ENCODE measurements at places on chromosomes 7 and 10. TPM values are rescaled to one million over a fixed set of nuclear protein-coding genes. Genes with fewer than 3 reads are reported as not detected.

GRCh38 chr10:69575164-69575722 lies 2.0 kb upstream of the NEUROG3 start:
- DNase-seq, result no peak

DNA sequence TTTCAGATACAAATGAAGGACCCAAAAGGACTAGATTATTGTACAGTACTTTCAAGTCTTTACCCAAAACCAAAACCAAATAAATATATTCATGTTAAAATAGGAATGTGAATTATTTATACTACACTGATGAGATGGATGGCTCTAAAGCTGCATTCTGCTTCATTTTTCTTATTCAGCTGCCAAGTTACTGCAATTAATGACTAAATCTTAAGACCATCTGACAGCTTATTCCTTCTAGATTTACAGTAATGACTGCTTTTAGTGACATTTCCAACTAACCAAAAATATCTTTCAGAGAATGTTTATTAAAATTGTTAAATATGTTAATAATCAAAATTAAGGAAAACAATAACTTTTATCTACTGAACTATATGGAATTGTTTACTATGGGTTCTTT lies 20.9 kb downstream of the ENKUR start:
- DNase-seq, result no peak

DNA sequence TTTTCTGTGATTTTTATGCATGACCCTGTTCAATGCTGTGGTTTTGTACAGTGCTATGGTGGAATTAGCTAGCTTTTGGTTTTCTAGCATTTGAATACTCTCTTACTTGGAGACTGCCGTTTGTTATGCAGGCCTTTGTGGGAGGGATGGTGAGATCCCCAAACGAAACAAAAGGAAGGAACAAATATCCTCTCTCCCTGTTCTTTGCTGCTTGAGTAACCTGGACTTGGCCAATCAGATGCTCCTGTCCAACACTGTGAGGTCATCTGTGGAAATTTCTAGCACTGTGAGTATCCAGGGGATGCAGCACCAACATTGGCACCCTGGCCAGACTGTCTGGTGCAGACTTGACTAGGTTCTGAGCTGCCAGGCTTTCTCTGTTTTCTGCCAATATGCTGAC lies 314.4 kb downstream of the ANKRD30A start:
- DNase-seq, result no peak

GRCh38 chr7:34991938-34992840 lies 45.1 kb downstream of the DPY19L1 start:
- DNase-seq, result peak; percentile 56

- peak; percentile 44 for DNase-seq
Observed at GRCh38 chr10:100340948-100341847, 5.8 kb upstream of the SCD start.

DNA sequence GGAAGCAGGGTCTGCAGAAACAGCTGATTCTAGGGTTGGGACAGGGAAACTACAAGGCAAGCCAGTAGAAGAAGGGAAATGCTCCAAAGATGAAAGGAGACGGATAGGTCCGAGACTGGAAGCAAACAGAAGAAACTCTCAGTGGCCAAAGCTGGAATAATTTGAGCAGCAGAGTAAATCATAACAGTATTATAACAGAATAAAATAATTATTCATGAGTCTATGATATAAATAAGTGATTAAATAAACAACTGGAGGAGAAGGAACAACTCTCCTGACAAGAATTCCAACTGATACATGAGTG lies 27.6 kb downstream of the EZH2 start:
- DNase-seq, result no peak

- DNase-seq, result peak; percentile 12
Observed at GRCh38 chr7:103679151-103680132, 233.4 kb upstream of the SLC26A5 start.

DNA sequence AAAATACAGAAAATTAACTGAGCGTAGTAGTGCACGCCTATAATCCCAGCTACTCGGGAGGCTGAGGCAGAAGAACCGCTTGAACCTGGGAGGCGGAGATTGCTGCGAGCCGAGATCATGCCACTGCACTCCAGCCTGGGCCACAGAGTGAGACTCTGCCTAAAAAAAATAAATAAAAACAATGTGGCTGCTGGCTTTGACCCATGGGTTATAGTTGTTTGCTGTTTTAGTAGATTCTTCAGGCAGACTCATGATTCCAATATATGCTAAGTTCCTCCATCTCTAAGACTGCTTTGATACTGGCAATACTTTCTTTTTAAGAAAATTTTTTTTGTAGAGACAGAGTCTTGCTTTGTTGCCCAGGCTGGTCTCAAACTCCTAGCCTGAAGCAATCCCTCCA lies 8.4 kb downstream of the OLAH start:
- DNase-seq, result no peak

DNA sequence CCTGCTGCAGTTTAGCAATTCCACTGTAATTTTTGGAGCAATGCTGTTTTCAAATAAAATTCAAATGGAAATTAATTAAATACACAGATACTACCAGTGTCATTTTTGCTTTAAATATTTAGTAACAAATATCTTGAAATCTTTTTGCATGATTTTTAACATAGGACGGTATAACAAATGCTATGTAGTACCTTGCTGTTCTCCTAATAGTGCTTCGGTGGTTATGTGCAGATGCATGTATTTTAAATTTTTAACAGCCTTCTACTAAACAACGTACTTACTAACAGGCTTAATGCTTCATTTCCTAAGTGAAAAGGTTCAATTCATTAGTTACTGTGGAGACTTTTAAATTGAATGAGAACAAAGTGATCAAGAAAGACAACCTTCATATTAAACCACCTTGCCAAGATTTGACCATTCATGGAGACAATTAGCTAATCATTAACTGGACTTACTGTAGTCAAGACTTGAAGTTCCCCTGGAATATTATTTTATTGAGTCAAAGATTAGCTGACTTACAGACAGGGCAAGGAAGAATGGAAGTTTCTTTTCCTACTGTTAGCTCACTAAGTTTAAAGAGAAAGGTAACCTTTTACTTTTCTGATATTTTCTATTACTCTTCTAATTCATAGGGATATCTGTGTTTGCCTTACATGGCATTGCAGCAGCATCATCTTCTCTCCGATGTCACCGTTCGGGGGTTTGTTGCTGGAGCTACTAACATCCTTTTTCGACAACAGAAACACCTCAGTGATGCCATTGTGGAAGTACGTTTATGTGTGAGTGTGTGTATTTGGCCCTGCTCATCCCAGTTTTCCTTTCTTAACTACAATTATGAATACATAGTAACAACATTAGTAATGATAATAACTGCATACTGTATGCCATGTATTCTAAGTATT lies 74.3 kb downstream of the AVL9 start:
- DNase-seq, result no peak

DNA sequence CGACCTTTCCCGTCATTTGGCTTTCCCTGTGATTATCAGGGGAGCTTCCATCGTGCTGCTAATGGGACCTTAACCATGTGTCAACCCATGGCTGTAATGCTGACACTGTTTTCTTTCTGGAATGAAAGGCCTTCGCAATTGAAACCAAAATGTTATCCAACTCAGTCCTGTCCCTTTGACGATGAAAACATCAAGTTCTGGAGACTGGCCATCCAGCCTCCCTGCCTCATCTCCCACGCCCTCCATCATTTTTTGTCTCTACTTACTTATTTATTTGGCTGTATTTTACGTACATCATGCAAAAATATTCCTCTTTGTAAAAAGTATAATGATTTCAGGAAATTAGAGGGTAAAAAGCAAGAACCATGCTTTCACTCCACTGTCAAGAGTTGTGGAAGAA lies 69.8 kb downstream of the EGFR start:
- peak; percentile 19 for DNase-seq

GRCh38 chr10:5741276-5741675 lies 56.6 kb downstream of the TASOR2 start:
- DNase-seq, result no peak

DNA sequence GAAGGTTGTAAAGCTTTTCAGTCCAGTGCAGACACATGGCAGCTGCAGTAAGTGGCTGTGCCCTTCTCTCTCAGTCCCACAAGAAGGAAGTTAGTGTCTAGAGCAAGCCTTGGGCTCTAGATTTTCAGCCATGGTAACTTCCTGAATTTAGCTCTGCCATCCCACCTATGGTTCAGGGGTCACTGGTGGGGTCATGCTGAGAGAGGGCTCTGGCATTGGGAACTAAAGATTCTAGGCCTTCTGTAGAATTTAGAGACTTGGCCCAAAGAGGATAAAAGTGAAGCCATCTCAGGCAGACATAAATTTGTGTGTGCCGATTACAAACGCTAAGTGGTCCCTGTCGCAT lies 113.5 kb downstream of the COL13A1 start:
- DNase-seq, result no peak

- no peak for DNase-seq
Observed at GRCh38 chr10:26090026-26090425, 126.5 kb upstream of the GAD2 start.

DNA sequence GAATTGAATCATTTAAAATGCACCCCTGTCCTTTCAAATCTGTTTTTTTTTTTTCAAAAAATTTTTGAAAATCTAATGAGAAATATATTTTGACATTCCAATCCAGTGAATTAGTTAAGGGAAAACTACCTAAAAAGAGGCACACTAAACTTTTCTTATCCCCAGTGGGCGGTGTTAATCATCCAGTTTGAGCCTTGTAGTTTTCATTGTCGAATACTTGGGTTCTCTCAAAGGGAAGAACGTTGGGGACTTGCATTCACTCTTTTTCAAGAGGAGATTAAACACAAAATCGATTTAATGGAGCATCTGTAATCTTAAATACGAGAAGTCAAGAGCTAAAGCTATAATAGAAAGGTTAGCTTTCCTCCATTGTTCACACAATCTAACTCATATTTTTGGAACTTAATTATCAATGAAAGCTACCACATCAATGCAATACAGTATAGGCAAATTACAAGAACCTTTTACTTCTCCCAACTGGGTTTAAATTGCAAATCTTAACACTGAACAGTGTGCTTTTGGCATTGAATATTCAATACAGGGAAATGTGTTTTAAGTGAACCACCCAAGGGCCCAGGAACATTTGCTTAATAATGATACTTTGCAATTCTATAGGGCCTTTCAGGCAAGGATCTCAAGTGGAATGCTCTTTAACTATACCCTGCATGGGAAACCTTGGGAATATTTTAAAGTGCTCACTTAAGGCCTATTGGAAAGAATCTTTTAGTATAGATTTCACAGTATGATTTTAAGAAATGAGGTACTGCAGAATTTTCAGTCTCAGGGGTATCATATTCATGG lies 13.1 kb upstream of the SP8 start:
- DNase-seq, result no peak

GRCh38 chr10:30219971-30220751 lies 128.9 kb downstream of the MTPAP start:
- no peak for DNase-seq

GRCh38 chr7:133571076-133571475 lies 318.2 kb downstream of the EXOC4 start:
- DNase-seq, result peak; percentile 37

GRCh38 chr7:11767148-11767547 lies 64.8 kb downstream of the THSD7A start:
- no peak for DNase-seq

- no peak for DNase-seq
Observed at GRCh38 chr7:103991406-103991805, 1.9 kb upstream of the RELN start.

DNA sequence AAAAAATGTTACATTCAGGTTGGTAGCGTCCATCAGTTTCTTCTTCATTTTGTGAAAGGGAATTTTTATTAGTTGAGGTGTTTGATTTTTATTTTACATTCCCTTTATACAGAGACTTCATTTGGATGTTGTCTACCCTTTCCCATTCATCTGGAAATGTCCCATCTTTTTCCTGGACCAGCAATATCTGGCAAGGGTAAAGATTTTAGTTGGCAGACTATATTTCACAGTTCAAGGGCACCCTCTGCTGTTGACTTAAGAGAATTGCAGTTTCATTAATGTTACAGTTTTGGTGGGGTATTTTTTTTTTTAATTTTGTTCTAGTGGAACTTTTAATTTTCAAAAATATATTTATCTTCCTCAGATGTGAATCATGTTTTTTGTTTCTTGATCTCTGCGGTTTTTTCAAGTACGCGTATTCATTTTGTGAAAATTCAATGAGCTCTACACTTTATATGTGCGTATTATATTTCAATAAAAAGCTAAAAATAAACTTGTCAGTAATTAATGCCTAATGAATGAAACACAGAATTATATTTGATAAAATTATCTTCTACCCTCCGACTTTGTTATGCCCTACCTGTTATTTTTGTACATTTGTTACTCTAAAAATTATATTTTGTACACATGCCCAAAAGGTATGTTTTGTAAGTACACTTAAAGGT lies 97.9 kb upstream of the KLF14 start:
- DNase-seq, result peak; percentile 82

GRCh38 chr10:6269432-6269831 lies 66.7 kb downstream of the PFKFB3 start:
- DNase-seq, result no peak

DNA sequence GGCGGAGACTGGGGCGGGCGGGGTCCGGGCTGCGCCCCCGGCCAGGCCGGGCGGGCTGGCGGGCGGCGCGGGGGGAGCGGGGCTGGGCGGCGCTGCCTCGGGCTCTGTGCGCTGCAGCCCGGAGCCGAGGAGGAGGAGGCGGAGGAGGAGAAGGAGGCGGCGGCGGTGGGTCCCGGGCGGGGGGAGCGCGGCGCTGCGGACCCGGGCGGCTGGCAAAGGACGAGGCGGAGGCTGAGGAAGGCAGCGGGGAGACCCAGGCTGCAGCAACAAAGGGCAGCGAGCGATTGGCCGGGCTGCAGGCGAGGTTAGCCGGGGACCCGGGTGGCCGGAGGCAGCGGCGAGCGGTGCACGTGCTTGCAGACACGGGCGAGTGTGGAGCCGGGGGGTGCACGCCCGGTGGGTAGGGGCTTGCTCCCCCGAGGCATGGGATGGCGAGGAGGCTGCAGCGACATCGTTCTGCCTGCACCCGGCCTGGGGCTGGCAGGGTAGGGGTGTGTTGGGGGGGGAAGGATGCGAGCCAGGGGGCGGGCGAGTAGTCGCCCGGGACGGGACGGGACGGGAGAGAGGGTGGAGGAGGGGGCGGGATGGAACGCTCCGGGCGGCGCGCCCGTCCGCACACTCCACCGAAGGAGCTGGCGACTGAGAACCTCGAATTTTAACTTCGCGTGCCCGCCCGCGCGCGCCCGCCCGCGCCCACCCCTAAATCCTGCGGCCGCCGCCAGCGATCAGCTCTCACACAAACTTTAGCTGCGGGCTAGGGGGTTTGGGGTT lies 844 bp upstream of the KAT6B start:
- DNase-seq, result no peak

The ZNF239 gene
- total RNA-seq, result 1.8 TPM

The MSMB gene
- total RNA-seq, result not detected

The COL1A2 gene
- total RNA-seq, result 32,213 TPM

The NRG3 gene
- total RNA-seq, result not detected

The AGR3 gene
- total RNA-seq, result not detected

The PNLIPRP2 gene
- total RNA-seq, result not detected
